ENCODE measurements at places on chromosomes 3 and 15.

- DNase-seq: no peak
Measured at GRCh38 chr15:31278544-31279220, 48.0 kb upstream of the KLF13 start.

DNA sequence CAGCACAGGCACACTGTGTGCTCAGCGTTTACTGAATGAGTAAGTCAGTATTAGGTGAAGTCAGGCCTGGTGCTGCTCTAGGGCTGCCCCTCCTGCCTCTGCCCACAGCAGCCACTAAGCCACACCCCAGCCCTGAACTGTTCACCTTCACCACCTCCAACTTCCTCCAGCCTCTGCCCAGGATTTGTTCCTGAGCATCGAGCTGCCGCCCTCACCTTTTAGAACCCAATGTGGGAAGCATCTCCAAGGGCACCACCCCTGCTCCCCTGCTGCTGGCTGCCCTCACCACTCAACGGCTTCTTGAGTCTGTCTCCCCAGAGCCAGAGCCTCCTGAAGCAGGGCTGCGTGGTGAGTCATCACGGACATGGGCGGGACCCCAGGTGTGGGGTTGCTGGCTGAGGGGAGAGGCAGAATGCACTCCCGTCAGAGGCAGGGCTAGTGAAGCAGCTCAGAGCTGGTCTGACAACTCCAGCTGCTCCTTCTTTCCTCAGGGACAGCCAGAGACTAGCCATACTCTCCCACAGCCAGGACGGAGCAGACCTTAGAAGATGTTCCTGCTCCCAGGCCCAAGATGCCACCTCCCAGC, 5.8 kb downstream of the HYAL2 start:
- no peak for DNase-seq

DNA sequence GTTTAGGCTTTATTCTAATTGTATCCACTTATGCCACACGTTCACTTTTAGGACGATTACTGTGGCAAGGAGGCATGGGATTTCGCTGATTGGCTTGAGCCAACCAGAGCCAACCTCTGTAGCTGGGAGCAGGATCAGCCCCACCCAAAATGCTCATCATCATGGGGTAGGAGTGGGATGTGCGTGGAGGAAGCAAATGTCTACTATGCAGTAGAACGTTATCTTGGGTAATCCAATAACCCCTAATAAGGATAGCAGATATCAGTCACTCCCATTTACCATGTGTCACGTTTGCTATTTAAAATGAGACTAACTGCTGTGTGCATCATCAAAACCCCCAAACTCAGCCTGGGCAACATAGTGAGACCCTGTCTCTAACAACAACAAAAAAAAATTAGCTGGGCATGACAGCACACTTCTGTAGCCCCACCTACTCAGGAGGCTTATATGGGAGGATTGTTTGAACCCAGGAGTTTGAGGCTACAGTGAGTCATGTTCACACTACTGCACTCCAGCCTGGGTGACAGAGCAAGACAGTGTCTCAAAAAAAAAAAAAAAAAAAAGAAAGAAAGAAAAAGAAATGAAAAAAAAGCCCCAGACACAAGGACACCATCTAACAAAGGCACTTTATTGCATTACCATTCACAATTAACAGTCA, 17.8 kb upstream of the ITGB5 start:
- no peak for DNase-seq

DNA sequence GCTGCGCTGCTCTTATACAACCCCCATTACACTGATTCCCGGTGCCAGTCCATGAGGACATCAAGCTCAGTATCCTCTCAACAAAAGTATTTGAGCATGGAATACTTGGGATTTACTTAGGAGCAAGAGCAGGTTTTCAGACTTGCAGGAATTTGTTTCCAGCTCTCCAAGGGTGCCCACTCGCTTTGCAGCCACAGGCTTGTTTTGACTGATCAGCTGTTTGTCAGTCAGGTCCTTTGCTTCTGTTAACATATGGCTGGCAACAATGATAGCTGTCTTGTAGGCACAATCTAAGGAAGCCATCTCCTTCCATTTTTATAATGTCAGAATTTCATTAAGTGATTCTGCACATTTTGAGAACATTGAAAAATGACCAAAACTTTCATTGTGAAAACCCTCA, 38.2 kb upstream of the MCF2L2 start:
- no peak for DNase-seq

DNA sequence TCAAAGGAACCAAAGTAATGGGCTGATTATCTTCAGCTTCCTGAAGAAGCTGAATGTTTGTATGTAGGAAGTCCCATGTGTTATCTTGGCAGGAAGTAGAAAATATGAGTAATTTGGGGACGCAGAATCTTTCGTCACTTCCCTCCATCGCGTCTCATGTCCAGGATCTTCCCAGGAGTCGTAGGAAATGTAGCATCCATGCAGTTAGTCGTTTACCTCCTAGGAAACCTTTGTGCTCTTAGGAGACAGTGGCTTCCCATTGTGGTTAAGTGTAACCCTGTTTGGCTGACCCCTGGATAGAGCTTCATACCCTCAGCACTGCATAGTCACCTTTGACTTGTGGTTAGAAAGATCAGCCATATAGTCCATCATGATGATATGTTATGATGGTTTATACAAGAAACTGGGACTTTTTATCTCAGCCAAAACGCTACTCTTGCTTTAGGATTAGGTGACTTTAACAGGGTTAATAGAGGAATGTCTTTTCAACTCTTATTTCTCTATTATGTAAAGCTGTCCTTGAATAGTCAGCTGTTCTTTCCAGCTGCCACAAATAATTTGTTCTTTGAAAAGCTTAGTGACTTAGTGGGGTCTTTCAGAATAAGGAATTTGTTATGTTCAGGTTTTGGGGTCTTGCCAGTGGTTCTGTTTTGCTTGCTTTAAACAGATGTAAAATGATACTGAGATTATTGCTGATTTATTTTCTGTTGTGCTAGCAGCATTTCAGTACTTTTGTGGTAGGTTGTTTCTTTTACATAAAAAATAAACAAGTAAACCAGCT, 92.2 kb downstream of the KLHL25 start:
- DNase-seq: no peak

DNA sequence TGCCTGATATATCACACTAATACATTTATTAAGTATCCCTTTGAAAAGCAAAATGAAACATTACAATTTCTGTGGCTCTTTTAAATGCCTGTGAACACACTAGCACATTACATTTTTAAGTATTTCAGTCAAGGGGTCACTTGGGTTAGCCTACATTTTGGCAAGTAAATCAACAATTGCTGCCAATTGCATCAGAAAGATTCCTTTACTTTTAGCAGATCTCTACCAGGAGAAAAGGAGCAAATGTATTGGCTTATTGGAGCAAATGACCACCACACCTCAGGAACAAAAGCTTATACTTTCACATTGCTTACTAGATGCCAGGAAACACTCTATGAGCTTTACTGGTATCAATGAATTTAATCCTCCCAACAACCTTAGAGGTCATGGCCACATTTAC, 947.1 kb downstream of the FHIT start:
- DNase-seq: no peak

GRCh38 chr3:135558150-135558783, 407.3 kb upstream of the PPP2R3A start:
- DNase-seq: no peak

DNA sequence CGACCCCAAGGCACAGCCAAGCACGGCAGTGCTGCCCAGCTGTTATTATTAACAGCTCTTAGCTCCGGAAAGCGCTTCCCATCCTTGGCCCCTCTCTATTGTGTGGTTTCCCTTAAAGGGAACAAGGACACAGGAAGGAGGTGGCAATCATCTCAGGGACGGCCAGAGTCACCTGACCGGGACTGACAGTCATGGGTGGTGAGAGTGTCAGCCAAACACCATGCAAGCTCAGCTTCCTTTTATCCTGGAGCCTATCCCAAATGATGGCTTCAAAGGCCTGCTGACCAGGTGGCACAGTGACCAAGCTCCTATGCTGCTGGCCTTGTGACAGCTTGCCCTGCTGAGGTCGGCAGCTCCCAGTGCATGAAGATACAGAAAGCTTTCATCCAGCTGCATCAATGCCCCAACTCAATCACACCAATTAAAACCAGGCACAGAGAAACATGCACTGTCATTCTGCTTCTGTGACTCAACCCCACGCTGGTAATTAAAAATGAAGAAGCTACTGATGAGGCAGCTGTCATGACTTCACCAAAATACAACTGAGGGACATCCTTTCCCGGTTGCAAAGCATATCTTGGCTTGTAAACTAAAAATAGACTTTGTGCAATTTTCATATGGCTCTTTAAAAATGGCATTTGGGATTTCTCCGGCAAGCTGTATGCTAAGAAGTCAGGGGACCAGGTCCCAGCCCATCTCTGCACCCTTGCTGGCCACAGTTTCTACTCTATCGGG, 34.0 kb downstream of the PCSK6 start:
- DNase-seq: no peak

DNA sequence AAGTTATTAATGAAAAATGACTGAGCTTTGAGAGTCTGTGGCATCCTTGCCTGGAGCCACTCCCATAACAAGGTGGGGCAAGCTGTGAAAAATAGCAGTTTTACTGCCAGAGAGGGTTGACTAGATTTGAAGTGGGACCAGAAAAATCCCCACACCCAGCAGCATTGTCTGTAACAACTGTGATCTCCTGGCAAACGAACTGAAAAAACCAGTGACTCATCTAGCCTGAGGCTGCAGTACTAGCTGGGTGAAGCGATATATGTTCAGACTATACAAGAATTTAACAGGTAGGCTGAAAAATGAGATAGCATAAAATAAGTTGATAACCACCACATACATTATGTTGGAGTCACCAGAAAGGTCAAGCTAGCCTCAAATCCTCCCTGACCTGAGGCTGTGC, 64.0 kb downstream of the DPH6 start:
- no peak for DNase-seq

GRCh38 chr3:182603501-182603900, 189.8 kb upstream of the ATP11B start:
- no peak for DNase-seq

- DNase-seq: no peak
Measured at GRCh38 chr3:31159331-31160039, 265.0 kb upstream of the GADL1 start.

GRCh38 chr3:101574388-101575112, 570 bp downstream of the PCNP start:
- DNase-seq: peak; percentile 32

DNA sequence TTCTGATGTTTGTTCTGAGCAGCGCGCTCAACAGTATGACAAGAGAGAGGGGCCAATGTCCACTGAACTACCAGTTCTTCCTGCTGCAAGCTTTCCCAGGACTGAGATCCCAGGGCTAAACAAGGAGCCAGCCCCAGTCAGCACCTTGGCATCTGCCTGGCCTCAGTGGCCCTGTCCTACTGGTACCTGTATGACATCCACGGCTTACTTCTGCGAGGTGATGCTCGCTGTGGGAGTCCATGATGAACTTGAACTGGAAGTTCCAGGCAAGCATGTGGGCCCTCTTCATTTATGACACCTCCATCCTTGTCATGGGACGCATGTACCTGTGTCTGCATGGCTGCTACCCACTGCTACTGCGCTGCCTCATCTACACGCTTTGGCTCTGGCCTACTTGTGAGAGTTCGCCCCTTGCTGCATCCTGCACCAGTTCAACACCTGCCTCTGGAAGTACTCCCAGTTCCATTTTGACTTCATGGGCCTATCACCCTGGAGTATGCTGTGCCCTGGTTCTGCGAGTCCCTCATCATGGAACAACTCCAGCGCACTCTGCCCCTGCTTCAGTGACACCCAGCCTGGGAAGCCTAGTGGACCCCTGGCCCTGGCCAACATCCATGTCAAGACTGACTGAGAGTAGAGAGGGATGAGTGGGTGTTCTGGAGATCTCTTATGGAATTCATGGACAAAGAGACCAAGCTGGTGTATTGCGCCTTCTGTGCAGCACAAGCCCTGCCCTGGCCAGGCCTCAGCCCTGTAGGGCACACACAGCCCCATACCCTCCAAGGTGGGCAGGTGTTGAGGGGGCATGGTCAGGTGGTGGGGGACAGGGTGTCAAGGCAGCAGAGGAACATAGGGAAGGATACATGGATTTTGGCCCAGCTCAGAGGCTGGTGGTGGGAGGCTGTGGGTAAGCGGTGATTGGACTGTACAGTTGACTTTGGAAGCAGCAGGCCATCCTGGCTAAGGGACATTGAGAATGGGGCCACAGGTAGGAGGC, 246.8 kb downstream of the NLGN1 start:
- DNase-seq: no peak

GRCh38 chr15:101168463-101168824, 83.4 kb downstream of the CHSY1 start:
- DNase-seq: no peak

- DNase-seq: no peak
Measured at GRCh38 chr3:99862208-99862607, 44.5 kb downstream of the CMSS1 start.

GRCh38 chr3:13012221-13012691, 61.0 kb downstream of the IQSEC1 start:
- no peak for DNase-seq

GRCh38 chr15:46854564-46854963, 862.7 kb upstream of the SEMA6D start:
- no peak for DNase-seq

DNA sequence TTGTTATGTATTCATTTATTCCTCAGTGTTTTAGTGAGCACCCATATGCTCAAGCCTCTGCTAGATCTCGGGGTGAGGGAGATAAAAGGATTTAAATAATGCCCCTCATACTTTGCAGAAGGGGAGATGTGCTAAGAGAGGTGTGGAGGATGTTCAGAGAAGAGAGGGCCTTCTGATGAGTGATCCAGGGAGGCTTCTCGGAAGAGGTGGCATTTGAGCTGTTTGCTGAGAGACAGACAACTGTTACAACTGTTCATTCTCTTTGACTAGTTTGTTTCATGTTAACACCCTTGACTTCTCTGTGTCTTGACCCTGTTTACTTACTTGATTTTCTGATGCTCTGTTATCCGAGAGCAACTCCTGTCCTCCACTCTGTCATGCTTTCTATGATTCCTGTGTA, 34.5 kb downstream of the MFSD1 start:
- no peak for DNase-seq

GRCh38 chr3:190404715-190405114, 16.8 kb downstream of the CLDN16 start:
- DNase-seq: no peak

GRCh38 chr15:60949039-60949977, 279.8 kb downstream of the RORA start:
- DNase-seq: no peak

DNA sequence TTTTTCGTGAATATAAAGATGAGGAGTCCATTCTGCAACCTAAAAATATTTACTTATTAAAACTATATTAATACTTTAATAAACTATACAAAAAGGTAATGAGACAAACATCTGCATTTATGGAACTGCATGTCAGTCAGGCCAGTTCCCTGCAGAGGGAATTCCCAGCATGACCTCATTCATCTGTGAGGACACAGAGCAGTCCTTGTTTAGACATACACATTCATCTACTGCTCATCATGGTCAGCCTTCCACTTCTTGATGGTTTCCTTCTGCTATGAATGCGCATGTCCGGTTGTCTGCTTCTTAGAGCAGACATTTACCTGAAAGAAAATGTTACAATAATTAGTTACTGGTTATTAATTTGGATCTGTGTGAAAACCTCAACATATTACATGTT, 3.3 kb upstream of the ACTR8 start:
- DNase-seq: no peak
